ENCODE measurements at places on chromosomes 5 and 9. TPM values are rescaled to one million over a fixed set of nuclear protein-coding genes. Genes with fewer than 3 reads are reported as not detected.
A peak's percentile ranks its signal among the peaks of the same experiment; 100 is the strongest.

DNA sequence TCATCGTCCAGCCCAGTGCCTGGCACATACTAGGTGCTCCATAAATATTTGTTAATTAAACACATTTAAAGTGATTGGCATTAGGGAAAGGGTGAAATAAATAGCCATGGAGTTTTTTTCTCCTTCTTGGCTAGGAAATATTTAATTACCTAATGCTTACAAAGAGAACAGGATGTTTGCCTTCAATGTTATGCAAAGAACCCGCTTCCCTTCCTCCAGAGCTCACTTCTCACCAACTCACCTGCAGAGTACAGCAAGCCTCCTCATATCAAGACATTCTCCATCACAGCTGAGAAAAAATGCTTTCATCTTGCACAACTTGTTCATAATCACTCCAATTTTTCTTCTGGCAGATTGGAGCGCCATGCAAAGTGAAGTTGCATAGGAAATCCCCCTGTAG lies 161.7 kb upstream of the STK32A start:
- DNase-seq: no peak
- no peaks in the 10 kb centered on the region for H3K27me3 ChIP-seq
- no peaks in the 10 kb centered on the region for H3K4me1 ChIP-seq

- H3K27me3 ChIP-seq: no peaks in the 10 kb centered on the region
- DNase-seq: no peak
- H3K4me3 ChIP-seq: no peak overlapping the region
- no peaks in the 10 kb centered on the region for H3K4me1 ChIP-seq
Observed at GRCh38 chr5:119402555-119402954, 46.7 kb downstream of the TNFAIP8 start.

- no peak overlapping the region for H3K27ac ChIP-seq
- no peak overlapping the region for H3K4me3 ChIP-seq
- H3K27me3 ChIP-seq: no peaks in the 10 kb centered on the region
- no peak for DNase-seq
- no peaks in the 10 kb centered on the region for H3K36me3 ChIP-seq
- H3K4me1 ChIP-seq: no peaks in the 10 kb centered on the region
Observed at GRCh38 chr9:18692268-18692667, 218.3 kb downstream of the ADAMTSL1 start.

DNA sequence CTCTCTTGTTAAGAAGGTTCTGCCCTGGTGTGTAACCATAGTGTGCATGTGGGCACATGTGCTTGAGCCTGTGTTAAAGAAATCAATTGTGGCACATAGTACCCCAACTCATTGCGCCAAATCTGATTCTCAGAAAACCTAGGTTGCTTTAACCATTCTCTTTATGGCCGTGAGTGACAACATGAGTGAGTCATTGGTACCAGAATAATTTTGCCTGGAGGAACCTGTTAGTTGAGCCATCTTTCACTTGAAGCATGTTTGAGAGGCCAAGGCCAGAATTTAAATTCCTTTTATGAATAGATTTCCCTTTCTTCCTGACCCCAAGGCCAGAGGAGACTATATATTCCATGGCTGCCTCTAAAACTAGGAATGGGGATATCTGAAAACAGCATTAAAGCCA lies 35.2 kb upstream of the SLC36A2 start:
- DNase-seq: no peak
- peaks cover 7% of the 10 kb centered on the region for H3K27me3 ChIP-seq
- H3K36me3 ChIP-seq: no peaks in the 10 kb centered on the region
- H3K4me1 ChIP-seq: no peaks in the 10 kb centered on the region

DNA sequence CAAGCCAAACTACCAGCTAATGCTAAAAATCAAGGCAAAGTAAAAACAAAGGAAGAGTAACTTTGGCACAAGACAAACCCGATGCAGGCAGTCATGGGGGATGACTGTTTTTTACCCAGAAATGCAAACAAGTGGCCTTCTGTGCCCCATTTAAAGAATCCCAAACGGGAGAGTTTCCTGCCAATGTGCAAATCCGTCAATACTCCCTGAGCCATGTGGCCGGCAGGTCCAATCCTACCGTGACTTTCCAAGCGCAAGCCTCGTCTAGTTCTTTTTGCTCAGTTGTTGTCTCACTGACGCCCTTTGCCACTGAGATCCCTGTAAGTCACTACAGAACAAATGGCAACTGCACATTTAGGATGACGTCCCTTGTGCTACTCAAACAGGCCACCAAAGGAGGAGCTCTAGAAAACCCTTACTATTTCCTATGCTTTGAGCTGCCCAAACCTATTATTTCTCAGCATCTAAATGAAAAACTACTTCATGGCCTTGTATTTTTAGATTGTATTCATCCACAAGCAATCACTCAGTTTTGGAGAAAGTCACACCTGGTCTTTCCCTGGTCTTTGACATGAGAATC lies 43.4 kb downstream of the OTULIN start:
- H3K4me1 ChIP-seq: peaks cover 56% of the 10 kb centered on the region
- H3K36me3 ChIP-seq: no peaks in the 10 kb centered on the region
- H3K27me3 ChIP-seq: no peaks in the 10 kb centered on the region
- peak overlapping the region; percentile 81 for H3K27ac ChIP-seq

- H3K27me3 ChIP-seq: peaks cover 14% of the 10 kb centered on the region
- no peaks in the 10 kb centered on the region for H3K36me3 ChIP-seq
- no peak overlapping the region for H3K4me3 ChIP-seq
- H3K4me1 ChIP-seq: no peaks in the 10 kb centered on the region
Observed at GRCh38 chr5:80399526-80400239, 8.2 kb upstream of the ZFYVE16 start.

GRCh38 chr5:76196457-76196856 lies 113.3 kb downstream of the SV2C start:
- no peak overlapping the region for H3K4me3 ChIP-seq
- no peaks in the 10 kb centered on the region for H3K36me3 ChIP-seq
- H3K4me1 ChIP-seq: peaks cover 3% of the 10 kb centered on the region
- no peak for DNase-seq

DNA sequence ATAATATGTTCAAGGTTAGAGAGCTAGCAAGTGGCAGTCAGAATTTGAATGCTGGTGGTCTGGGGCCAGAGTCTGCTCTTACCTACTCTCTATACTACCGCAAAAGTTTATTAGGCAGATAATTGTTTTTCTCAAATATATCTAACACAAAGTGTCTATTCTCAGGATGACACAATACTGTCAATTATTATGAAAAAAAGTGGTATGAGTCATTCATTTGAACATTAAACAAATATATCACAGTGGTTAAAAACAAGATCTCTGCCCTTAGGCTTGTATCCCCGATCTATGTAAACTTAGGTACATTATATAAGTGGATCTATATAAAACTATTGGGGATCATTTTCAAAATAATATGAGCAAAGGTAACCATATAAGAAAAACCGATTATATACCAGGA lies 354.9 kb downstream of the CETN3 start:
- H3K4me1 ChIP-seq: no peaks in the 10 kb centered on the region
- no peaks in the 10 kb centered on the region for H3K27me3 ChIP-seq
- no peak overlapping the region for H3K27ac ChIP-seq
- DNase-seq: no peak
- H3K36me3 ChIP-seq: no peaks in the 10 kb centered on the region
- H3K4me3 ChIP-seq: no peak overlapping the region

GRCh38 chr5:144198386-144198785 lies 27.7 kb downstream of the KCTD16 start:
- peaks cover 6% of the 10 kb centered on the region for H3K27me3 ChIP-seq
- H3K4me1 ChIP-seq: no peaks in the 10 kb centered on the region
- no peaks in the 10 kb centered on the region for H3K36me3 ChIP-seq
- no peak for DNase-seq

- H3K27ac ChIP-seq: no peak overlapping the region
- H3K4me3 ChIP-seq: no peak overlapping the region
- H3K27me3 ChIP-seq: peaks cover 51% of the 10 kb centered on the region
- H3K4me1 ChIP-seq: no peaks in the 10 kb centered on the region
Observed at GRCh38 chr5:170745481-170746071, 37.9 kb upstream of the GABRP start.

DNA sequence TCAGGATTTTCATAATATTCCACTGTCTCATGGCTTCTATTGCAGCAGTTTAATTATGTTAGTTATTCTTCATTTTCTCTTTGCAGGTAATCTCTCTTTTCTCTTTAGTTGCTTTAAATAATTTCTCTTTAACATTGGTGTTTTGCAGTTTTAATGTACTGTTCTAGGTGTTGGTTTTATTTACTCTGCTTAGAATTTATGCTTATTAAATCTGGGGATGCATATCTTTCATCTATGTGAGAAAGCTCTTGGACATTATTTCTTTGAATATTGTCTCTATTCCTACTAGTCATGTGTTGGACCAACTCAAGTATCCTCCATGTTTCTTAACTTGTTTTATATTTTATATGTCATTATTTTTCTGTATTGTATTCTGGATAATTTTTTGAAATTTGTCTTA lies 218.7 kb upstream of the TUT7 start:
- H3K36me3 ChIP-seq: no peaks in the 10 kb centered on the region
- H3K4me3 ChIP-seq: no peak overlapping the region
- H3K27ac ChIP-seq: no peak overlapping the region
- H3K4me1 ChIP-seq: no peaks in the 10 kb centered on the region
- DNase-seq: no peak
- peaks cover 11% of the 10 kb centered on the region for H3K27me3 ChIP-seq

DNA sequence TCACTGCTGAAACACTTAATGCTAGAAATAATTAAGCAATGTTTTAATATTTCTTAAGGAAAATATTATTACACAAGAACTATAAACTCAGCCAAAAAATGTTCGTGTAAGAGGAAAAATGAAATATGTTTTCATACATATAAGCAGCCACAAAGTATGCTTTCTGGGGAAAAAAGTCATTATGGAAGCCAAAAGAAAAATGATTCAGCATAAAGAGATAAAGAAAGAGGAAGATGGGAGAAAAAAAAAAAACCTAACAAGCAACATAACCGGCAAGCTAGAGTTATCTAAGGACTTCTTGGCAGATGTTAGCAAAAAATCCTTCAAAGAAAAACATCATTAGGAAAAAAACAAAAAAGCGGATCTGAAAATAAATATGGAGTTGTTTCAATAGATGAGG lies 179.1 kb downstream of the MUSK start:
- H3K27me3 ChIP-seq: no peaks in the 10 kb centered on the region
- H3K4me3 ChIP-seq: no peak overlapping the region
- H3K27ac ChIP-seq: no peak overlapping the region
- no peak for DNase-seq

DNA sequence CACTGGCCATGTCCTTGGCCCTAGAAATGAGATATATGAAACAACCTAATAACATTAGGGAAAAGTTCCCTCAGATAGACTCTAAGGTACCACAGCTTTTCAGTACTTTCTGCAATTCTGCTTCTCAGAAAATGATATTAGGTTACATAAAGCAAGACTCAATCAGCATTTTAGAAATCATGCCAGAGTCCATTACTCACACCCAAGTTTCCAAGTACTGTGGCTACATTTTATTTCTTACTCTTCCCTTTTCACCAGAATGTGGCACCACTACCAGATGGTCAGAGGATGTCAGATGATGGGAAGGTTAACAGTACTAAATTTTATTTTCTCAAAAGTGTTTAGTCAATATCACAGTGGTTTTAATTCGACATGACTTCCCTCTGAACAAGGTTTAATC lies 217.2 kb downstream of the MLLT3 start:
- H3K36me3 ChIP-seq: peaks cover 3% of the 10 kb centered on the region
- H3K27ac ChIP-seq: no peak overlapping the region
- H3K27me3 ChIP-seq: no peaks in the 10 kb centered on the region
- no peak overlapping the region for H3K4me3 ChIP-seq
- no peak for DNase-seq

DNA sequence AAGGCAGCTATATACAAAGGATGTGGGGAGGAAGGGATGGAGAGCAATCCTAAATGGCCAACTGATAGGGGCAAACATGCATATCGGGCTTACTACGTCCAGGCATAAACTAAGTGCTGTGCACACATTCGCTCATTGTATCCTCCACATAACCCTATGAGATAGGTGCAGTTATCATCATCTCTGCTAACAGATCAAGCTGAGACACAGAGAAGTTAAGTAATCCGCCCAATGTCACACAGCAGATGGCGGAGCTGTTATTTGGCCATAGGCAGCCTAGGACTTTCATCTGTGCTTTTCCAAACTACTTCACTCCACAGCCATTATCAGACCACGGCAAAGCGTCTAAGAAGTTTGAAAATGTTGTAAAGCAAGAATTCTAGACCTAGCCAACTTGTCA lies 197.5 kb downstream of the RGS3 start:
- H3K4me3 ChIP-seq: no peak overlapping the region
- H3K27me3 ChIP-seq: no peaks in the 10 kb centered on the region
- H3K36me3 ChIP-seq: no peaks in the 10 kb centered on the region
- no peak for DNase-seq
- H3K27ac ChIP-seq: no peak overlapping the region

DNA sequence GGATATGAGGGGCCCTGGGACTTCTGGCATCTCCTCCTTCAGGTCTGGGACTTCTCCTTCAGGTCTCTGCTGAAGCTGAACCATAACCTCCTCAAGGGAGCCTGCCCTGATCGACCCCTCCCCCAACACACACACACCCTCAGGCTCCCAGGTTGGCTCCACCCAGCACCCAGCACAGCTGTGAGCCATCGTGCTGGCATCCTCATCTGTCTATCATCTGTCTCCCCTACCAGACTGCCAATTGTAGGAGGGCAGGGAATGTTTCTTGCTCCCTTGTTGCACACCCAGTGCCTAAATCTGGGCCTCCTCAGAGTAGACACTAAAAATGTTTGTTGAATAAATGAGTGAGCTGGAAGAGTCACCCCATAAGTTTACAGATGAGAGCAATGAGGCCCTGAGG lies 71.4 kb downstream of the LRSAM1 start:
- H3K27me3 ChIP-seq: no peaks in the 10 kb centered on the region
- H3K27ac ChIP-seq: no peak overlapping the region
- H3K4me3 ChIP-seq: no peak overlapping the region
- DNase-seq: no peak

GRCh38 chr5:125526966-125527365 lies 780.5 kb upstream of the ZNF608 start:
- DNase-seq: no peak
- H3K36me3 ChIP-seq: no peaks in the 10 kb centered on the region
- no peak overlapping the region for H3K27ac ChIP-seq
- no peaks in the 10 kb centered on the region for H3K4me1 ChIP-seq
- H3K4me3 ChIP-seq: no peak overlapping the region

Gene PIP5K1B
- total RNA-seq: 1.8 TPM

Gene ROPN1L
- 0.76 TPM for total RNA-seq

Gene ISL1
- not detected for total RNA-seq

Gene ADRA1B
- total RNA-seq: 0.12 TPM

Gene FSD1L
- total RNA-seq: 2.3 TPM

Gene PTPRD
- 0.61 TPM for total RNA-seq

Gene GABRA6
- total RNA-seq: not detected

Gene GRIA1
- total RNA-seq: not detected

Gene OR13C3
- total RNA-seq: not detected

Gene PCDHGB5
- total RNA-seq: 0.39 TPM

All from T-cell (primary cell).